ENCODE measurements at places on chromosomes 6 and 20.

DNA sequence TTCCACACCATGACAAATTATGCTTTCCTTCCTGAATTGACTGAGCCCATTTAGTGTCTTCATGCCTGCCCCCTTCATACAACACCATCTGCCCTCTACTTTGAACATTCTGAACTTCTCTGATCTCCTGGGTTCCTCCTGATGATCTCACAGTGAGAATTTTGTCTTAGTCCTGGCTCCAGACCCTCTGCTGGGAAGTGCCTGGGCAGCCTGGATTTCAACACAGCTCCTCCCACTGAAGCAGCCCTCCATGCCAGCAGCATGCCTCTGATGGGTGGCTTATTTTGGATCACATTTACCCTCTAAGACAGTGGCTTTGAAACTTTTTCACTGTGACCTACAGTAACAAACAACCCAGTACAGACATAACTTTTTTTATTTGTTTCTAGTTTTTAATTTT lies 41.5 kb downstream of the DSE start:
- DNase-seq = no peak

DNA sequence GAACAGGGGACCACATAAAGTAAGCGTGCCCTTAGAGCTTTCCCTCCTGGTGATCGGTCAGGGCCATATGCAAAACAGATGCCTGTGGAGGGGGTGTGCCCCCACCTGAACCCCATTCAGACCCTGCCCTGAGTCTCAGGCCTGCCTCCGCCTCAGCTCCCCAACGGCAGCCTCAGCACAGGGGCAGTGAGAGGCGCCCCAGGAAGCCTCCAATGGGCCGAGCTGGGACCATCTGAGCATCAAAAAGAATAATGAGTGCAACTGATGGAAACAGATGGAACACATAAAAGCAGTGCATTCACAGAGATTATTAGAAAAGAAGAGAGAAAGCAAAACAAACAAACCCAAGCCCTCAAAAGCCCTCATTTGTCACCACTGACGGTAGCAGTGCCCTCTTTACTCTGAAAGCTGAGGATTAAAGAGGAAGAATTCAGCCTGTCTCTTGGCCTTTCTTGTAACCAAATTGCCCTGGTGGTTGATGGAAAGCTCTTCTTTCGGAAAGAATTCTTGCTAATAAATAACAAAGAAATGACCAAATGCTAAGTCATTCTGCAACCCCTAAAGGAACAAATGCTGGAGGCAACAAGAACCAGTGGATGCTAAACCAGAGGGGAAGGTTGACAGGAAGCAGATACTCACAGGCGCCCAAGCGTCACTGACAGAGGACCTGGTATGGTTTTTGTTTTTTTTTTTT lies 6.8 kb downstream of the ADISSP start:
- DNase-seq = no peak

DNA sequence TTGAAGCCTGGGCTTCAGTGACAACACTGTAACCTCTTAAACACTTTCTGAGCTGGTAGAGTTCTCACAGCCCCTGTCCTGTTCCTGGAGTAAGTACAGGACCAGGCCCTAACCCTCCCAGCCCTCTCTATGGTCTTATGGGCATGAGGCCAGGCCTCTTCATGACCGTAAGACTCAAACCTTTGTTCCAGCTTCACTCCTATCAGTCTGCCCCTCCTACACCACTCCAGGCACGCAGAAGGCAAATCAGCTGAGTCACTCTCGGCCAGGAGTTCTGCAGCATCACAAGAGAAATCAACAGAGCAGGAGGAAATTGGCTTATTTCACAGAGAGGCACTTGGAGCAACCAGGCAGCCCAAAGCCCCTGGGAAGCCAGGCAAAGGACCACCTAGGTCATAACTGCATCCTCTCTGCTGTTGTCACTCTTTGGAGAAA lies 25.3 kb upstream of the CHD6 start:
- DNase-seq = no peak

GRCh38 chr6:7176208-7176607 lies 68.4 kb downstream of the RREB1 start:
- no peak for DNase-seq

DNA sequence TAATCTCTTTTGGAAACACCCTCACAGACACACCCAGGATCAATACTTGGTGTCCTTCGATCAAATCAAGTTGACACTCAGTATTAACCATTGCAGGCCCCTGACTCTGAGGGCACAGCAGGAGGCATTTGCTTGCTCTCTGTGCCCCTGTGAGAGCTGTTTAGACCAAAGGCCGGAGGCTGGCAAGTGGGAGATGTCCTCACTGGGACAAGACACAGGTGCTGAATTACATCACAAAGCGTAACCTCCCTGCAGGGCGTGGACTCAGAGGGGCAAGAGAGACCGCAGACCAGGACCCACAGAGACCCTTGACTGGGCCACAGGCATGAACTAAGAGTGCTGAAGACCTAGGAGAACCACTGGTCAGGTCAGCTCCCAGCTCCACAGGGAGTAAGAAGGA lies at the start of gene CST8:
CST8 (plus strand) TSS at position 301 of the 400 bp plus-strand sequence. CDS start 551 bp downstream, outside the sequence.
- DNase-seq = no peak

DNA sequence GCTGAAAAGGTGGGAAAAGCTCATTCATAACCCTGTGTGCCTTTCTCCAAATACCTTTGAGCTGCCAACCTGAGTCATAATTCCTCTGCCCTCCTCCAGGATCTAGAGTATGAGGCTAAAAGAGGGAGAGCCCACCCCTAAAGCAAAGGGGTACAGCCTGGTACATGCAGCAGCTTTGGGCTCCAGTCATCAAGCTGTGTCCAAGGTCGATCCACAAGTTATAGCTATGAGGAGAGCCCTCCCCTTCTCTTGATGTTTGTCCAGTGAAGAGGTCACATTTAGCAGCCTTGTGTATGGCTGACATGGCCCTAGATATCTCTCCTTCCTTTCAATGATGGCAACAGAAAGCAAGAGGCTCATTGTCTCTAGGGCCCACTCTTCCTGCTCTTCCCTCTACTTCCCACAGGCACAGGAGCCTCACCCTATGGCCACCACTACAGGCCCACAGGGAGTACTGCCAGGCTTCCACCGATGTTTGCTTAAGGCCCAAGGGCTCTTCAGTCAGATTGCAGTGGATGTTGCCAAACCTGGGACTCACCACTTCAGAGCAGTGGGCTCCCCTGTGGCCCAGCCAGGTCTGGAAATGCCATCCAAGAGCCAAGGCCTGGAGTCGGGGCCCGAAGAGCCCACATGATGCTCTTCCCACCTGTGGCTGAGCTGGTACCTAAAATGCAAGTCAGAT lies 176.8 kb downstream of the CD83 start:
- DNase-seq = no peak

GRCh38 chr6:159777240-159777904 lies 12.0 kb downstream of the TCP1 start:
- DNase-seq = no peak

DNA sequence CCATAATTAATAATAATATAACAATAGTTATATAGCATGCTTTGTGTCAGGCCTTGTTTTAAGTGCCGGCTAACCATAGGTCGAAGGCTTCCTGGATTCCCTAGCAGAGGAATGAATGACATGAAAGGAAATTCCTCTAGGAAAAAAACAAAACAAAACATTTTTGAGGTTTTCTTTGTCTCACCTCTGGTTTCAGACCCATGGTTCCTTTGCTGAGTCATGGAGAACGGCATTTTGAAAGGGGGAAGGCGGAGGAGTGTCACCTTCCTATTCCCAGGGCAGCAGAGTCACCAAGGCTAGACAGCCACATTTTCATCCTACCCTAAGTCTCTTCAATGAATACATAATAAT lies 25.3 kb upstream of the CCND3 start:
- DNase-seq = no peak

GRCh38 chr20:1118004-1118335 lies 432 bp upstream of the PSMF1 start:
- no peak for DNase-seq

DNA sequence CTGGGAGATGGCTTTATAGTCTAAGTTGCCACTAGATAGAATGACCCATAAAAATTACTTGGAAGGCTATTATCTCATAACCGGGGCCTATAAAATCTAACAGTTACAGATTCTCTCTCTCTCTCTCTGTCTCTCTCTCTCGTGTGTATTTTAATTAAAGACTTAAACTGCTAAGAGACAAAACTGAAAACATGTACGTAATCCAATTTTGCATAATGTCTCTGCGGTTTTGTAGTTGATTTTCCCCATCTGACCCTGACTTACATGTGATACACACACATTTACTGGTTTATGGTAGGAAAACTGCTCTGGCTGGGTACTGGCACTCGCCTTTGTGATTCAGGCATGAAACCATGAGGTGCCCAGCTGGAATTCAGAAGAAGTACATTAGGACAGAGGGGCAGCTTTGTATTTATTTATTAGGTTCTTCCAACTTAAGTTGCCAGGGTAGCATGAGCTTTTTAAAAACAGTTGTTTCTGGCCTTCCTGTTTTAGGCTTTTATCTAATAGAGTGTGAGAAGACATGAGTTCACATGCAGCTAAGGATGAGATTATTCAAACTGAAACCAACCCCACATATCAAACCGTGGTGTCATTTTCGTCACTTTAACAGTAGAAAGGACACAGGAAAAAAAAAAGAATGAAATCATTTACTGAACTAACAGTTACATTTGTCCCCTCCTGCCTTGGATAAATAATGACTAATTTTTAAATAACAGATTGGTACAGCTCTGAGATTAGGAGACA lies 182.5 kb downstream of the GMPR start:
- no peak for DNase-seq

DNA sequence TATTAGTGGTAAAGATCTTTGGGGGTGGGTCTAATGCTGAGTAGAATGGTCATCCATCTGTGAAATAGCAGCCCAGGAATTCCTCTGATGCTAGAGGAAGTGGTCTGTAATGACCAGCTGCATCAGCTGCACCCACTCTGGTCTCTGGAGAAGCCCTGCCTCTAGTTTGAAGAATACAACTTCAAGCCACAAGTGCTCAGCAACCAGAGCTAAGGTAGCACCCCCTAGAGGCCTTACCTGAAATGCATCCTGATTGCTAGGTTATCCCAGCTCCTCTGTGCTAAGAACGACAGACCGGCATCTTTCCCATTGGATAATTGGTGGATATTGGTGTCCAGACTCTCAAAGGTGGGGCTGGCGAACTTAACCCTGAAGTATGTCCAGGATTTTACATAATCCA lies 58.2 kb downstream of the DNAH8 start:
- DNase-seq = peak; percentile 22

GRCh38 chr6:44386929-44387345 lies 569 bp upstream of the CDC5L start:
- no peak for DNase-seq

- no peak for DNase-seq
These were observed 657.5 kb upstream of the GJE1 start for GRCh38 chr6:141475259-141475658.

- no peak for DNase-seq
These were observed 3.5 kb downstream of the SIRPA start for GRCh38 chr20:1898482-1899240.

DNA sequence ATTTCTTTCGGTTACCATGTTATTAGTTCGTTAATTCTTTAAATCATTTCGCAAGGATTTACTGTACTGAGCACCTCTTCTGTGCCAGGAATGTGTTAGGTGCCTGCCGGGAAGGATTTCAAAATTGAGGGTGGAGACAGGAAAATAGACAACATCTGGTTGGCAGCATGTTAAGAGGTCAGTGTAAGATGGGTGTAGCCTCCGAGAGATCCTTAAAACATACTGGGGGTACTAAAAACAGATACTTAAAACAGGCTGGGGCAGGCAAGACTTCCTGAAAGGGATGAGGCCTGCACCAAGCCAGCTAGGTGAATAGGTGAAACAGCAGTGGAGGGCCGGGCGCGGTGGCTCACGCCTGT lies 178.0 kb upstream of the SGK1 start:
- DNase-seq = no peak

GRCh38 chr6:12083302-12083701 lies 71.2 kb downstream of the HIVEP1 start:
- no peak for DNase-seq

GRCh38 chr6:31490115-31490873 lies 7.7 kb upstream of the MICB start:
- no peak for DNase-seq

- no peak for DNase-seq
These were observed 318.6 kb upstream of the PTCHD4 start for GRCh38 chr6:48429610-48430009.

DNA sequence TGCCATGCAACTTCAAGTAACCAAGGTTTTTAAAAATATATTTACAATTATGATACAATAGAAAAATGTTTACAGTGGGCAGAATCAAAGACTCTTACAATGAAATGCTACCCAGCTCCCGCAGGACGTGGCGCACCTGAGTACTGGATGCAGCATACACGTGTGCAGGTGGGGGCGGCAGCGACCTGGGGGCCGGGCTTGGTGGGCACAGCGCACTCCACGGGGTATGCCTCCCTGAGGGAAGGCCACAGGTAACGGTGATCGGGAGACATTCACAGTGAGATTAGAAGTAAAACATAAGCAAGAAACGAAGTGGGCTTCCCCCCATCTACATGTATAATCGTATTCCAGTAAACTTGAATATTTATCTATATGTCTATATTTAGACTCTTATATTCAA lies 54.2 kb downstream of the WDR27 start:
- no peak for DNase-seq

DNA sequence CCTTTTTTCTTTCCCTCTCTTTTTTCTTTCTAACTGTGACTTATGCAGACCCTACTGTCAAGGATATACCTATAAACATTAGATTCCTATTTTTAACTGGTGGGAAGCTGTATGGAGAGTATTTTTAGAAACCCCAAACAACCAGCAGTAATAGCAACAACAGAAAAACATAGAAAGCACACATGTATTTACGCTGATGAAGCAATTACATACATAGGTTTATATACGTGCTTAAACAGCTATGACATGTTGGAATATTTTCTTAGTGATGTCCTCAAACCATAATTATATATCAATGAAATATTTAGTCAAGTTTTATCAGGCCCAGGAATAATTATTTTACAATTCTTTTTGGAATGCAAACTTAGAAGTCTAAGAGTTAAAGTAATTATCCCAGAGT lies 294.3 kb upstream of the SOX4 start:
- DNase-seq = no peak

DNA sequence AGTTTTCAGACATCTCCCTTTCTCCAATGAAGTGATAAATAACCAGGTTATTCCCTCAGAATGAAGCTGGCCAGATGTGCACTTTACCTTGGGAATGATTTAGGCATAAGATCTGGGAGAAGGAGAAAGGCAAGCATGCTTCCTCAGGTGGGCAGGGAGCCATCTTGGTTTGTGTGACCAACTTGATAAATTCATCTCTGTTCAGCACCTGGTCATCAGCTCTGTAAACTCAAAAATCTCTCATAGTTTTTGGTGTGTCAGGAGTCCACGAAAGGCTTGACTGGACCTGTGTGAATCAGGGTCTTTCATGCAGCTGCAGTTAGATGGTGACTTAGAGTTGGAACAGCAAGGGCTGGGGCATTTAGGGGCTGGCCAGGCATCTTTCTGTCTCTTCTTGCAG lies 24.5 kb downstream of the ENPP1 start:
- no peak for DNase-seq
